Stimulated activated CD4-positive, alpha-beta T cell treated with anti-CD3 and anti-CD28 coated beads, Interleukin-12 subunit alpha, Interleukin-12 subunit beta, amount 100 ng/mL, for 48 hours (primary cell): ENCODE measurements at places on chromosomes 4 and X.

GRCh38 chr4:110124711-110125110 is 73.7 kb downstream of the ELOVL6 start:
- no peak for DNase-seq

DNA sequence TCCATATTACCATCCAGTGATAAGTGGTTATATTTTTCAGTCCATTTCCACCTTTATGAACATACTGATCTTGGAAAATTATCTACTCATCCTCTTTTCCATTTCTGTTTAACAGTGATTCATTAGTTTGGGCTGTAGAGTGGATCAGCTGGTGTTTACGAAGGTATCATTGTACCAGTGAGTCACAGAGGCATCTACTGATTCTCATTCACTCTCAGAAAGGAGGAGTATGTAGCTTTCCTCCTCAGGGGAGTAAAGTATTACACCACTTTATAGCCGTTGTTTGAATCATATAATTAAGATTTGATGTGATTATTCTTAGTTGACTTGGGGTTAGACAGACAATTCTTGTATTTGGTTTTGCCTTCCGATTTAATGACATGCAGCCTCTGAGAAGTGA is 74.7 kb downstream of the GALNT7 start:
- DNase-seq, result no peak

- no peak for DNase-seq
These were observed 89.0 kb downstream of the KDM6A start for GRCh38 chrX:44961817-44962607.

GRCh38 chrX:39476604-39477021 is 621.1 kb downstream of the BCOR start:
- DNase-seq, result no peak

DNA sequence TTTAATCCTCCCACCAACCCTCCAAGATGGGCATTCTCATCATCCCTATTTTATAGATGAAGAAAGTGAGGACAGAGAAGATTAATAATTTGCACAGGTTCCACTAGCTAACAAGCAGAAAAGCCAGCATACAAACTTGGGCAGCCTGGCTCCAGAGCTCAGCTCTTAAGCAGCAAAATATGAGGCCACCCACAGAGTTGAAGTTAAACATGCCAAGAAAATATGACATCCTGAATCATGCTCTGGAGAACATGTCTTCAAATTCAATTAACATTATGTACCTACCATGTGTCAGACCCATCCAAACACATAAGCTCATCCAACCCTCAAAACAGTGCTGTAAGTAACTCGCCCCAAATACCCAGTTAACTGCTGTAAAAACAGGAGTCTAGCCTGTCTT is 33.9 kb downstream of the USP46 start:
- no peak for DNase-seq

GRCh38 chr4:42235304-42236021 is 83.0 kb upstream of the BEND4 start:
- no peak for DNase-seq

- no peak for DNase-seq
These were observed 6.8 kb downstream of the AKAP17A start for GRCh38 chrX:1598021-1598875.

- DNase-seq, result no peak
These were observed 213.4 kb downstream of the SPCS3 start for GRCh38 chr4:176533159-176533558.

DNA sequence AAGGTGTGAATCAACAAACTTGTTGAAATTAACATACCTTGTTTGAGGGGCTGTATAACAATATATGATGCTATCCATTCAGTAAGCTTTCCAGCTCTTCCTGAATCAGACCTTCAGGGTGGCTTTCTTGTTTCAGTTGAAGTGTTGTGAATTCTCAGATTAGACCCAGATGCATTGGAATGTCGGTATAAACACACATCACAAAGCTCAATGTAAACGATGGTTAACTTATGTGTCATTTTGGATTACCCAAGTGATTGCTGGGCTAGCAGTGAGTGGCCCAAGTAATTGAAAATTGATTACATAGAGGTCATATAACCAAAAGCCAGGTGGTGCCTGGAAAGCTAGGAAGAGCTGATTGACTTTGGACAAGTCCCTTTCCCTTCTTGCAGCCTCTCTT is 115.0 kb downstream of the SHROOM4 start:
- DNase-seq, result no peak

DNA sequence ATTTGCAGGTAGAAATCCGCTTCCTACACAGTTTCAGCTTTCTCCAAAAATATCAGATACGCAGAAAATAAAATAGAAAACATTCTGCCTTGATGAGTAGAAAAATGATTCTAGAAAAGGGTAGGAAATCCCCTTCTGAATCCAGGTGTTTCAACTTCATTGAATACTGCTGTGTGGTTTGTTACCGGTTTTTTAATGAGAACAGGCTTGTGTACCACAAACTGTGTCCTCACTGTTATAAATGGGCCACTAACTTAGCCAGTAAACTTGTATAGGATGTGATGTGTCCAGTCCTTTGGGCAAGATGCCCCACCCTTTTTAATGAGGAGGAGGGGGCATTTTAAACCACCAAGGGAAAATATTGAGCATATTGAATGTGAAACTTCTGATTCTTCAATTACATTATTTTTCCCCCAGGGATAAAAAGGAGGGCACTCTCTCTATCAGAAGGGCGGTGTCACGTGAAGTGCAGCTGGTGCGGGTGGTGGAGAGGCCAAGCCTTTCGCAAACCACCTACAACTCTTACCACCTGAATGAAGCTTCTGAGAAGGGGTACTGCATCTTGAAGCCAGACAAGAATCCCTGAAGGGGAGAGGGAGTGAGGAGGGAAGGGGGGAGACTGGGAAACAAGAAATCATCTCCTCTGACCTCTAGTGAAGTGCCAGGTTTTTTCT is 4.5 kb downstream of the CXXC4 start:
- DNase-seq, result no peak

DNA sequence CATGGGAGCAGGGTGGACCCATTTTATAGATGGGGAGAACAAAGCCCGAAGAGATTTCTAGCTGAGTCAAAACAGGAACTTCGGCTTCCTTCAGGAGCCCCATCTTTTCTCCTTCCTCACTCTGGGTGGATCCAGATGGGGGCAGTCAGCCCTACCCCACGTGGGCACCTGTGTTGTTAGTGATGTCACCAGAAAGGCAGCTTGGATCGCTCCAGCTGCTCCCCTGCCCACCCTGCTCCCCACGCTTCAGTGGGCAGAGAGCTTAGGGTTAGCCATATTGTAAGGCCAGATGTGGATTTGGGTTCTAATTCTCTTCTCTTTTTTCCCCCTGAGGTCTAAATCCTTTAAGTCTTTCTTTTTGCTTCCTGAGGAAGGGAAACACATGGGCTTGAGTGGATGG is 132.3 kb upstream of the PJA1 start:
- no peak for DNase-seq

DNA sequence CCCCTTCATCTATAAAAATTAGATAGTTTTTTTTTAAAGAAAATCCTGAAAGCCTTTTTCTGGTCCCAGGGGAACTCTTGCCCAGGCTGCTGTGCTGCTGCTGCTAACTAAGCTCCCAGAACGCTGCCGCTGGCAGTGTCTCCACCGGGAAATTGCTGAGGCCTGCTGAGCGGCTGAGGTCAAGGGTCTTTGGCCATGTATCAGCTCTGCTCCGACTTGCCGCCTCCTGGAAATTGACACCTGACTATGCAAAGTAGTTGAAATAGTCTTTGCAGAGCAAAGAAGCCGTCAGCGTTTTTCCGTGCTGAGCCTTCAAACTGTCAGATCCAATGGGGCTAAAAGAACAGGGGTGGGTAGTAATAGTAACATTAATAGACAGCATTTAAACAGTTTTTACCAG is 839 bp downstream of the QDPR start:
- DNase-seq, result no peak

DNA sequence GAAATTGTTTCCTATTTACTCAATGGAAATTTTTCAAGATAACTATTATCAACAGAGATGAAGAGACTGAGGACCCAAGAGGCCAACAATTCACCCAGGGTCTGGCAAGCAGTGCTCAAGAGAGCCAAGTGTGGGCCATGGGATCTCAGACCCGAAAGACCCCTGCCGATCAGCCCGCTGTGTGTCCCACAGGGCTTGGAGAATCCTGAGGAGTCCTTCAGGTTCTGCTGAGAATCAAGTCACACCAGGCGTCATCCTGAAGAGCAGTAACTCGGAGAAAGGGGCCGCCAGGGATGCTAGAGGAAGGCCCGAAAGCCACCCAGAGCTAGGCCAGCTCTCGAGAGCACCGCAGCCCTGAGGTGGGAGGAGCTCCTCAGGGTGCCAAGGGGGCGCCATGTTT is 48.7 kb downstream of the FGFRL1 start:
- no peak for DNase-seq

DNA sequence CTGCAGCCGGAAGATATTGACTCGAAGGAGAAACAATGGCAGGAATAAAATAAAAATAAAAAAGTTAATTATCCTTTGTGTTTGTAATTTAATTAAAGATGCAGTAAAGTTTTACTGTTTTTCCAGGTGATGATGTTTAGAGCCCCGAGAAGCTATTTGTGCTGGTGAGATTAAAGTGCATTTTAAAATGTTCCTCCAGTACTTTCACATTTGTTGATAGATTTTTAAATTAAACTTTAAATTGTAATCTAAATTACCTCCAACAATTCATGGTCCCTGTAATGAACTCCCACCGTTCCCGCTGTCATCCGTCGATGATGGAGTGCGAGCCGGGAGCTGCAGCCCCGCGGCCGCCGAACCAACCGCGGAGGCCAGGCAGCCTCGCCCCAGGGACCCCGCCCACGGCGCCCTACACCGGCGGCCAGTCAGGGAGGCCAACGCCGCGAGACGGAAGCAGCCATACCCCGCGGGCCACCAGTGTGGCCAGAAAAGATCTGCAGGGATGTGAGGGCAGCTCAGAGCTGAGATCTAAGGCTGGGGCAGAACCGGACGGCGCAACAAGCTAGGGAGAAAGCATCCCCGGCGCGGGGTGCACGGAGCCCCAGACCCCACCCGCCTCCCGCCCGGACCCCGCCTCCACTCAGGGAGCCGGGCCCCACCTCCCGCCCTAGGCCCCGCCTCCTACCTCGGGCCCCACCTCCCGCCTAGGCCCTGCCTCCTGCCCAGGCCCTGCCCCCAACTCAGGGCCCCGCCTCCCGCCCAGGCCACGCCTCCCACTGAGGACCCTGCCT is 104.0 kb downstream of the FAM53A start:
- DNase-seq, result peak; percentile 84

DNA sequence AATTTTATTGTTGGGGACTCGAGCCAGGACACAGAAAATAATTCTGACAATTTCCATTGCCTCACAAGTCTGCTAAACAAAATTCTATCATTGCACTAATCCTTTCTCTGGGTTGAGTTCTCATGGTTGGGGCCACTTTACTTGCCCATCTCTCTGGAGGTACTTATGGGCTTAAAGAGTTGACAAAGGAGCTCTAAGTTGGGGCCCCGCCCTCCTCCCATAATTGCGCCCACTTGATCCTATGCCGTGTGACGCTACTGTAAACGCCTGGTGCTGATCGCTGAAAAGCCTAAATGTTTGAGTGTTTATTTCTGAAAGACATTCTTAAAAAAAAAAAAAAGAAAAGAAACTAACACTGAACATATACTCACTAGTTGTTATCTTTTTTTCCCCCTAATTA is 103.0 kb downstream of the TENM3 start:
- DNase-seq, result no peak

DNA sequence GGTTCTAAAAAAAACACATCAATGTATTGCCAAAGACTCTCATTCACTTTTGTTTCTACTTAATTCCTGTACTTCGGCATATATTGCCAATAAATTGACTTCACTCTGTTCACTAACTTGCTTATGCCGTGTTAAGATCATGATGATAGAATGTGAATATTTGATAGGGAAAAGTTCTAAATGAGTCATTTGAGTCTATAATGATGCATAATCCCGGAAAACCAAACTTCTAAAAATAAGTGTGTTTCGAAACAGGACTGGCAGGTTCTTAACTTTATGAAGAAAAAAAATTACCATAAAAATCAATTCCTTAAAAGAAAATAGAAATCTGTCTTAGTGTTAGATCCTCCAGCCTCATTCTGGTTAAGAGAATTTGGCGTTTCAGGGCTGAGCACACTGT is 387.5 kb upstream of the FTHL17 start:
- DNase-seq, result no peak

DNA sequence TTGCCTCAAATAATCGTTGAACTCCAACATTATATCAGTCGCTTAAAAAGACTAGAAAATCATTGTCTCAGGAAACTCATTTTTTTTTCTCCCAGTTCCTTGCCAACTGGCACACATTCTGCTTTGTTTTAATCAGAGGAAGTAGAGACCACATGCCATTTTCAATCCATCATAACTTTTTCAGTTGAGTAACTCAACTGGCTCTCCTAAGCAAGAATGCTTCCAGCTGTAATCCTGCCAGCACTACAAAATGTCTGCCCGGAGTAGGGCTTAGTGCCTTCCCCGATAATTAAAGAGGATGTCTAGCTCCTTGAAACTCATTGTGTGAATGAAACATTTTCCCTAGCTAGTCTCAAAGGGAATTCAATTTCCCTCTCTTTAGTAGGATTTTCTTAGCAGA is 33.0 kb downstream of the FREM3 start:
- DNase-seq, result no peak

- DNase-seq, result no peak
These were observed 255.2 kb downstream of the SLC39A8 start for GRCh38 chr4:102089850-102090621.

GRCh38 chr4:87502580-87503238 is 26.5 kb downstream of the SPARCL1 start:
- DNase-seq, result no peak

GRCh38 chr4:183286590-183287308 is 33.3 kb downstream of the CLDN22 start:
- DNase-seq, result no peak

DNA sequence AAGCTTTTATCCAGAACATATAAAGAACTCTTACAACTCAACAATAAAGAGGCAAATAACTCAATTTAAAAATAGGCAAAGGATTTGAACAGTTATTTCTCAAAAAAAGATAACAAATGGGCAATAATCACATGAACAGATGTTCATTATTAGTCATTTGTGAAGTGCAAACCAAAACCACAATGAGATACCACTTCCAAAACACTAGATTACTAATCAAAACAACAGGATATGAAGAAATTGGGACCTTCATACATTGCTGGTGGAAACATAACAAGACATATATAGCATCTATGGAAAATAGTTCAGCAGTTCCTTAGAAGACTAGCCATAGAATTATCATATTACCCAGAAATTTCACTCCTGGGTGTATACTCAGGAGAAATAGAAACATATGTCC is 224.6 kb downstream of the FBXO8 start:
- DNase-seq, result no peak

DNA sequence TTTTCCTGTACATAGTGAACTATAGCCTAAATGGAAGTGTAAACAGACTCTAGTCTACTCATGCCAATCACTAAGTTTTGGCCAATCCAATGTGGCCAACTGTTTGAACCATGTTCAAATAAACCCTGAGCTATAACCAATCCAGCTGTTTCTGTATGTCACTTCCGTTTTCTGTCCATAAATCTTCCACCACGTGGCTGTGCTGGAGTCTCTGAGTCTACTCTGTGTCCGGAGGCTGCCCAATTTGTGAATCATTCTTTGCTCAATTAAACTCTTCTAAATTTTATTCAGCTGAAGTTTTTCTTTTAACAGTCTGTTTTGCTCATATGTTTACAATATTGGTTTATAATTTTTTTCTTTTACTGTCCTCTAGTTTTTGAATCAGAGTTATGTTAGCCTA is 112.3 kb upstream of the BANK1 start:
- no peak for DNase-seq

GRCh38 chr4:59341506-59341905 is 1858.6 kb upstream of the ADGRL3 start:
- DNase-seq, result no peak
